ENCODE measurements at places on chromosomes 16 and 17.

GRCh38 chr16:58589326-58589905 lies 40.2 kb downstream of the CNOT1 start:
- no peak for DNase-seq

DNA sequence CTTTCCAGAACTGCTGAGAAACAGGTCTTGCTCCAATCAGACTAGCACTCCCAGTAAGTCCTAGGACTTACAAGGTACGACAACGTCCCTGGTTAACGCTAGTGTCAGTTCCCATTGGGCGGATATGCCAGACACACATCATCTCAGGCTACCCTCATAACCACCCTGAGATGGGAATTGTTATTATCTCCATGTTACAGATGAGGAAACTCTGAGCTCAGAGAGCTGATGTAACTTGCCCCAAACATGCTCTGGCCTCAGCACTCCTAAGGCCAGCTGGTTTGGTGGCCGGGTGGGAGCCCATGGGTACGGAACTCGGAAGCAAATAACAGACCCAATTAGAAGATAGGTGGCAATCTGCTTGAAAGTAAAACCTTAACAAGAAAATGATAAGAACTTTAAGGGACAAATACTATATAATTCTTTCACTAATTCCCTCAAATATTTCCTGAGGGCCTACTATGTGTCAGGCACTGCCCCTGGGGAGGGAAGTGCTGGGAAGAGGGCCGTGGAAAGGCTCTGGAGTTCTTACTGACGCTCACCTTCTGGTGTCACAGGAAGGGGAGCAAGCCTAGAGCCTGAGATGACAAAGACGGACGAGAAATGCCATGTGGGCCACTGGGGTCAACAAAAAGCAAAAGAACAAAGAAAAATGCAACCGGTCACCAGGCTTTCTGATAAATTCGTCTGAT lies 6.9 kb downstream of the CREBBP start:
- DNase-seq, result no peak

GRCh38 chr17:48577330-48577945 lies 712 bp downstream of the HOXB4 start:
- DNase-seq, result no peak

DNA sequence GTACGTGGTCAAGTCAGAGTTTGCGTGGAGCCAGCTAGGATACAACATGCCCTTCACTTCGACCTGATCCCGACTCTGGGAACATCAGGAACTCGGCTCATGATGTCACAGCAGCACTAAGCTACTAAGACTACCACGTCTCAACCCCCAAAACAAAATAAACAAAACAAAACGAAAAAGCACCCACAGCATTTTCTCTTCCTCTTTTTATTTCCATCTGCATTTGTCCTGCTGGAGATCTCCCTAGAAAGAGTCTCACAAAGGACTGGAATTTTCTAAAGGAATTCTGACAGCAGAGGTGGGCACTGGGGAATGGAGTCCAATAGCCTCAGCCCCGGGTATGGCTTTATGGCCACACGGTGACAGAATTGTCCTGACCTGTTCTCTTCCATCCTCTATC lies 196.6 kb downstream of the SALL1 start:
- DNase-seq, result no peak

DNA sequence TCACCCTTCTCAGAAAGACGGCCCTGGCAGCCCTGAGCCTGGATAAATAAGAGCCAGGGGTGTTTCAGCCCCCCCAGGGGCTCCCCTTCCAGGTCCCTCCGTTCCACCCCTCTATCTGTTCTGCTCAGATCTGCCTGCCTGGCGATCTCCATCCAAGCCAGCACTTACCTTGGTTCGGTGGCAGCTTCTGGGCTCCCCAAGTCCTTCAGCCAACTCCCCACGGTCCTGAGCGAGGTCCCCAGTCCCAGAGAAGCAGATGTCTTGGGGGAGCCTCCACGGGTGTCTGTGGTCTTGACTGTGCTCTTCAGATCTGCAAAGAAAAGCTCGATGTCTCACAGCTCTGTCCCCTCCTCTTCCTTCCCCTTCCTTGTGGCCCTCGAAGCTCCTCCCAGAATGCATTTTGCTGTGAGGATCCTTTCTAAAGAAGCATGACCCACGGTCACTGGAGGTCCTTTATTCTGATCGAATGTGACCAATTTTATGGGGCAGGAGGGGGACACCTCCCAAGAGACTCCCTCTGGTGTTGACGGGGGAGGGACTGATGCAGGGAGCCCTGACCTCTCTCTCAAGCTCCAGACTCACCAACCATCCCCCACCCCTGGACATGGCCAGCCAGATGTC lies at the start of gene PIK3R6:
TSS of gene PIK3R6 (minus strand) at position 314 of the 621 bp plus-strand sequence. CDS start 17,880 bp downstream, outside the sequence.
- peak; percentile 2 for DNase-seq

GRCh38 chr16:64158941-64159588 lies 962.8 kb downstream of the CDH11 start:
- DNase-seq, result no peak

DNA sequence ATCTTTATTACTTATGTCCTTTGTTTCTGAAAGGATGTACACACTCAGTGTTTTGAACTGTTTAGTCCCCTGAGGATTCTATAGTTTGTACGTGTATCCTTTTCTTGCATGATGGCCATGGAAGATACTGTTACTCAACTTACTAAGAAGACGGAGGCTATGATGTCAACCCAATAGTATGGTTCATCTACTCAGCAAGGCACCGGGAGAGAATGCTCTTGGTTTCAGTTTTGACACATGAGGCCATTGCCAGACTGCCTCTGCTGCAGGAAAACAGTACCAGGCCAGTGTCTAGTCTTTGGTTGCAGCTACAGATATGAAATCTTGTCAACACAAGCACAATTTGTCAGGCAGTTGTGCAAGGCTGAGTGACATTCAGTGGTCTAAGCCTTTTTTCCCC lies 134.5 kb downstream of the MRTFB start:
- no peak for DNase-seq

DNA sequence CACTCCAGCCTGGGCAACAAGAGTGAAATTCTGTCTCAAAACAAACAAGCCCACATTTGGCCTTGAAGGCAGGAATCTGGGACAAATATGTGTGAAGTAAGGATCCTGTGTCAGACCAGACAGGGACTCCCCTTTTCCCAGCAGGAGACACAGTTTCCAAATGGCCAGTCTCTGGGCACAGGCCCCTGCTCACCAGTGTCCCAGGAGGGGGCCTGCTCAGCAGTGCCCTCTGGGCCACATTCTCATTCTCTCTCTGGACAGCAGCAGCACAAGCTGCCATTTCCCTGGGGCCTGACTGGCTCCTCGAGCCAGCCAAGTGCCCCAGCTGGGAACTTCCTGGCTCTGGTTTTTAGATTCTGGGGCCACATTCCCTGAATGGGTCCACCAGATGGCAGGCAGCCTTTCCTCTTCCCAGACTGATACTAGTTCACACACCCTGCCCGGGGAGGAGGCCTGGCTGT lies 11.7 kb upstream of the MNT start:
- DNase-seq, result peak; percentile 53

DNA sequence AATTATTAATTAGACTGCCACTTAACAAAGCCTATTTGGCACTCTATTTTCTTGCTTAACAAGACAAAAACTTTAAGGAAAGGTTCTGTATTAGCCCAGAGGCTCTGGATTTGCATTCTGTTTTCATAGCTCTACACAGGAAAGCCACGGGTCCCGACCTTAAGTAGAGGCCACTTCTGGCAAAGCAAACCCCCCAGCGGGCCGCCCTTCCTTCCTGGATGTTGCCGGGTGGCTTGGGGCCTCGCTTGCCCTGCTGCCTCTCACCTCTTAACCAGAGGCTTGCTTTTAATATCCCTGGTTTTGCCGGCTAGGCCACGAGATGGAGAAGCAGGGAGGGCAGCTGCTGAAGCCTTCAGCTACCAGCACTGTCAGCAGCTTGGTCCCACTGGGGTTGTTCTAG lies 4.4 kb downstream of the RTN4RL1 start:
- no peak for DNase-seq

DNA sequence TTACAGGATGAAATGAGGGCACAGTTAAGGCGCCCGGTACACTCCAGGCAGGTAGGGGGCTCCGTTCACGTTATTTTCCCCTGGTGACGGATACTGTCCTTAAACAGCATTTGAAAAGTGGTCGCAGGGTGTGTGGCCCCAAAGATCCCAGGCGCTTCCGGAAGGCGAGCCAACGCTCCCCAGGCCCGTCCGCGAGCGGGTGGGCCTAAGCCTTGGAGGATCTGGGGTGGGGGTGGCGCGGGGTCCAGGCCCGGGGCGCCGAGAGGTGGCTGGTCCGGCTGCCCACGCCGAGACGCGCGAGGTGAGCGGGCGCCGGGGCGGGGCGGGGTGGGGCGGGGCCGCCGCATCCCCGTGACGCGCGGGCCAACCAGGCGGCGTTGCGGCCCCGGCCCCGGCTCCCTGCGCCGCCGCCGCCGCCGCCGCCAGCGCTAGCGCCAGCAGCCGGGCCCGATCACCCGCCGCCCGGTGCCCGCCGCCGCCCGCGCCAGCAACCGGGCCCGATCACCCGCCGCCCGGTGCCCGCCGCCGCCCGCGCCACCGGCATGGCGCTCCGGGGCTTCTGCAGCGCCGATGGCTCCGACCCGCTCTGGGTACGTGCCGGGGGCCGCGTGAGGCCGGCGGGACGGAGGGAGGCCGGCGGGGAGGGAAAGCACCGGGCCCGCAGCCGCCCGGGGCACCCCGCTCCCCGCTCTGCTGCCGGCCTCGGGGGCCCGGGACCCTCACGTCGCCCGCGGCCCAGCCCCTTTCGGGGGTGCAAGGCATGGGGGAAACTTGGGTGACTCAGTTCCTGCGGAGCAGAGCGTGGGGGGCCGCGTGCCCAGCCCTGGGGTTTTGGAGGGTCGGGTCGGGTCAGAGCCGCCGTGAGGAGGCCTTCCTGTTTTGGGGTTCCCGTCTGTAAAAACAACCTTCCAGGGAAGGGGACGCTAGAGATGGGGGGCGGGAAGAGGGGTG lies at the start of gene ABCC1:
TSS of gene ABCC1 (plus strand) at position 407 of the 951 bp plus-strand sequence. CDS start at position 543, 136 bp downstream.
- DNase-seq, result peak; percentile 22

GRCh38 chr17:10125531-10126275 lies 72.7 kb downstream of the GAS7 start:
- no peak for DNase-seq

DNA sequence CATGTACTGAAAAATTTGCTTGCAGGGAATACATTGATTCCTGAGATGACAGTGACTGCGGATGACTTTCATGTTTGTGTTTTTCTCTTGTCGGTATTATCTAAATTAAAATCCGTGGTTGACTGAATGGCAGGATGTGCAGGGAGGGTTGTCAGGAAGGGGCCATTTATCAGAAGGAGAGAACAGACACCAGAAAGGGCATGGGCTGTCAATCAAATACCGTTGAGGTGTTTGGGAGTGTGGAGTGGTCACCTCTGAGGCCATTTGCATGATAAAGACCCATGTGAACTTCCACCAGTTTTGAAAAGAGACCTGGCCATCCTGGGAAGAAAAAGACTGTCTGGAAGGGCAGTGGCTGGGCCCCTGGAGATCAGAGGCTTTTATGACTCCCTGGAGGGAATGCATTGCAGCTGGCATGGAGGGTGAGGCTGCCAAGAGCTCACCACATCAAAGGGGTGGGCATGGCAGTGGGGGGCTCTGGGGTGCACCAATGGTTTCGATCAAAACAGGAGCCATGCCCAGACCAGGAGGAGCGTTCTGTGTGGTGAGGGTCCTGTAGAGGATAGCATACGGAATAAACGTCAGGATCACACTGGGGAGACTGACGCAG lies 67.1 kb downstream of the CYLD start:
- no peak for DNase-seq

DNA sequence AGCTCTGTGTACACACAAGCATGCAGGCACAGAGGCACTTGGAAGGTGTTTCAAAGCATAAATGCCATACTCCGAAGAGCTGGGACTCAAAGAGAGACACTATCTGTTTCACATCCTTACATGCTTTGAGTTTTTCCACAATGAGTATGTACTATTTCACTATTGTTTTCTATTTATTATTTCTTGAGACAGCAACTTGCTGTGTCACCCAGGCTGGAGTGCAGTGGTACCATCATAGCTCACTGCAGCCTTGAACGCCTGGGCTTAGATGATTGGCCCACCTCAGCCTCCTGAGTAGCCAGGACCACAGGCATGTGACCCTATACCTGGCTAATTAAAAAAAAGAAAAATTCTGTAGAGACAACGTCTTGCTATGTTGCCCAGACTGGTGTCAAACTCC lies 31.6 kb downstream of the CYB5D2 start:
- DNase-seq, result no peak

DNA sequence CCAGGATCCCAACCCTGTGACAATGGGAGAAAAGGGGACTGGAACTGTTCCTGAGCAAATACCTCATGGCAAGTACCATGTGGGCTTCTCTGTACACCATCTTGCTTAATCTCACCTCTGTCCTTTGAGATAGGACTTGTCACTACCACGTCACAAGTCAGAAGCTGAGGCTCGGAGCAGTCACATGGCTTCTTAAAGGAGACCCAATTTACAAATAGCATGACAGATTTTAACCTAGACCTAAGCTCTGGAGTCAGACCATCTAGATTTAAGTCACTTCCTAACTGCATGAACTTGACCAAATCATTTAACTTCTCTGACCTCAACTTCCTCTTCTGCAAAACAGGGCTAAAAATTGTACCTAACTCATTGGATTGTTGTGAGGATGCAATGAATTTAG lies 36.0 kb upstream of the CCL1 start:
- peak; percentile 5 for DNase-seq

- DNase-seq, result no peak
Observed at GRCh38 chr17:60738287-60738686, 60.6 kb downstream of the BCAS3 start.

DNA sequence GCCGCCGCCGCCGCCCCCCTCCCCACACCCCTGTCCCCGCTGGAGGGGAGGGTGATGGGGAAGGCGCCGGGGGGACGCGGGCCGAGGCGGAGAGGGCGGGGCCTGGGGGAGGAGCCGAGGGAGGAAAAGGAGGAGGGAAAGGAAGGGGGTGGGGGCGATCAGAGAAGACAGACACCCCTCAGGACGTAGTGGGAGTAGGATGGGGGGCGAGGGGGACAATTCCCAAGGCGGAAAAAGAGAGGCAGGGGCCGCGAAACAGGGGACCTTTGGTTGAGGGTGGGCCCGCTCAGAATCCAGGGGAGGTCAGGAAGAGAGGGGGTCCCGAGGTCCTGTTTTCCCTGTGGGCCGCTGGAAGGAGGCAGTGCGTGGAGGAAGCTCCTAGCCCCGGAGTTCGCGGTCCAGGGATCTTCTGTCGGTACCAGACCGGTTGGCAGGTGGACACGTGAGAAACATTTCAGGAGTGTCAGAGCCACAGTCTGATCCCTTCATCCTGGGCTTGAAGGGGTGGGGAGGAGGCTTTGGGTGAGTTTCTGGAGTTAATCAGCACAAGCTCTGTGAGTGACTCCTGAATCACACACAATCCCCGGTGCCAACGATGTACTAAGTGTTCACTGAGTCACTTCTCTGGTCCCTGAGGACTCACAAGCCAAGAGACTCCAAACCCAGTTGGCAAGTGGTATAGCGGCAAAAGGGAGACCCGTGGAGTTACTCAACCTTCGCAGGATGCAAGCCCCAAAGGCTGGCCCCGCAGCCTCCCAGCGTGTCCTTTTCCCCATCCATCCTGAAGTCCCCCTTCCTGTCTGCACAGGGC lies at the start of gene XYLT1:
TSS of gene XYLT1 (minus strand) at position 53 of the 811 bp plus-strand sequence. CDS start 164 bp downstream, outside the sequence.
- no peak for DNase-seq

- DNase-seq, result no peak
Observed at GRCh38 chr17:18117982-18118975, 9.7 kb downstream of the MYO15A start.

- no peak for DNase-seq
Observed at GRCh38 chr17:66743511-66743910, 91.4 kb upstream of the CACNG5 start.

Data from midbrain (tissue), 1 donor.